ENCODE measurements at places on chromosomes 7 and 10.

DNA sequence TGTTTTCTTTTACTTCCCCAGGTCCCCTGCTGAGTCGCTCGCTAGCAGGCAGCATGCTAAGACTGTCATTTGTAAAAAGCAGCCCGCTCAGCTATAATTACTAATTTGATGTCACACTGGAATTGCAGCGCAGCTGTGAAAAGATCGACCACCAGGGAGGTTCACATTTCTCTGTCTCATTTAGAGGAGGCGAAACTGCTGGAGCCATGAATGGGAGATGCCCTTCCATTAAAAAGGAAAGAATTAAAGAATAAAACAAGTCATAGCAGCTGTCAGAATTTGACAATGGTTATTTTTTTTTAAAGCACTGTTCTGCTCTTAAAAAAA lies 153.5 kb downstream of the PIP4K2A start:
- no peak for DNase-seq

DNA sequence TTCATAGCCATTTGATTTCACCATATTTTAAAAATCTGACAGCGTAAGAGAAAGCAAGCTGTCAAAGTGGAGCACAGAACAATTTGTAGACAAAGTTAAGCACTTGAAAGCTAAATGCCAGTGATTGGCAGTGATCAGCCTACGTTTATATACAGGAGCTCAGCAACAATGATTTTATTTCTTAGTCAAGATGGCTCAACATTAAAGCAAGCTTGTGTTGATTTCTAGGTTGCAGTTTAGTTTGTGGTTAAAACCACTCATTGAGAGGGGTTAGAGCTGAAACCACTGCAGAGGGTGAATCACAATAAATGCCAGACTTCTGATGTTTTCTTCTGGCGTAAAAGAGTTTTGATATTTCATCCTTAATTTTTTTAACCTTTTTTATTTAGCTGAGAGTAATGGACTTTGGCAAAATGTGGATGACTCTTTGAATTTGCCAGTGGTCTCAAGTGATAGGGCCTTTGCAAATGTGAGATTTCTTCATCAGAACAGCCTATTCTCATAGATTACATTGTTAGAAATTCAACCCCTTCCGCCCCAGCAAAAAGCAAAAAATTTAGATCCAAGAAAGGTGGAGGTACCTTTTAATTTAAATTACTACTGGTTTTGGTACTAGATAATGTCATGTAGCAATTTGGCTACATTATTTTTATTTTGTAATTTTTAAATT lies 73.8 kb downstream of the SHOC2 start:
- DNase-seq = peak; percentile 22

DNA sequence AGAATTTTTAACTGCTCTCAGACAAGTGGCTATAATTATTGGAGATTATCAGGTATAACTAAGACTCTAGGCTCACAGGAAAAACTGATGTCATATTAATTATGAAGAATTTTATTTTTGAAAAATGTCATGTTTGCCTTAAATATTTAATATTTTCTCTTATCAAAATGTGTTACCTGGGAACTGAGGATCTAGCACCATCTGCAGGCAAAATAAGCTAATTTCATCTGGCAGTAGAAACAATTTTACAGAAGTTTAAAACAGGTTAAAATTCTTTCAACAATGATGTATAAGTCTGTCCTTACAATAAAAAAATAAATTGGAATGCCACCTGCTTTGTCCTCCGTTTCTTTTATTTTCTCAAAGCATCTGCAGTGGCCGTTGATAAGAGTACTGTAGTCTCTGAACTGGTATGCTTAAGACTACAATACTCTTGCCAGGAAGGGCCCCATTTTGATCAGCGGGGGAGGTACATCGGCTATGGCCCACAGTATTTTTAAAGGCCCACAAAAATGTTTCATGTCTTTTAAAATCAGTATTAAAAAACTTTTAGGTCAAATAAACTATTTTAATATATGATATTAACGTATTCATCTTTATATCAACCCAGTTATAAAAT lies 81.3 kb downstream of the VWDE start:
- DNase-seq = no peak

- no peak for DNase-seq
Observed at GRCh38 chr7:142833174-142834048, 21.5 kb upstream of the EPHB6 start.

DNA sequence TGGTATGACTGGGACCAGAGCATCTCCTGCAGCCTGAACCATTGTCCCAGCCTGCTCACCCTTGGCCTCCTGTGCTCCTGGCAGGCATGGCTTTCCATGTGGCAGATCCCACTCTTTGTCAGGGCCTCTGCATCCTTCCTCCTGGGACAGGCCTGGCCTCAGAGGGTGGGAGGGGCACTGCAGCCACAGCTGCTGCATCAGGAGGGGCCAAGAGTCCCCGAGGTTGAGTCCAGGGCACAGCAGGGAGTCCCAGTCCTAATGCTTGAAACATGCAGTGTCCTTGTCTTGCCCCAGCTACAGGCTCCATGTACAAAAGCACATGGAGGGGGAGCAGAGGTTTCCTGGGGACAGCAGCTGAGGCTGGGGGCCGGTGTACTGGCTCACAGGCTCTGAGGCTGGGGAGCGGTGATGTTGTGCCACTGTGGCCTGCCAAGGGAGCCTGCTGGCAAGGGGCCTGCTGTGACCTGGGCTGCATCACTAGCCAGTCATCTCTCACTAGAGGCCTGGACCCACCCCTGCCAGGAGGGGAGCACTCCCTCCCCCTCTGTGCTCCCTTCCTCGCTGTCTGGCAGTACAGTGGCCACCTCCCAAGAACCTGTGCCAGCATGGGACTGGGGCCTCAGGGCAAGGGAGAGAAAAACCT lies 144.8 kb downstream of the ZNF248 start:
- DNase-seq = no peak

DNA sequence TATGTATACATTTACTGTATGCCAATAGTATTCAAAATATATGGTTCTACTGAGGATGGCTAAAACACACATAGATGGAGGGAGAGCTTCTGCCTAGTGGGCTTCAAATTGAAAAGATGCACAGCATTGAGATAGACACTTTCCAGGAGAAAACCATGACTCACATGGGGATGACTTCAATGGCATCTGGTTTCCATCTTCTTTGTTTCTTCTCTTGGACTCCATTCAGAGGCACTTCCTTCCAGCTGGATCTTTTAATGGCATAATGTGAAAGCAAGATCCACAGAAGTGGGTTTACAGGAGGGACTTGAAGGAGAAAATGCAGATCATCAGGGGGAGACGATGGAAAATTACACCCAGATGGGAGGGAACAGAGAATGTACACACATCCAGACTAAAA lies 84.9 kb downstream of the ZNF365 start:
- no peak for DNase-seq

- no peak for DNase-seq
Observed at GRCh38 chr10:48460182-48460581, 144.7 kb downstream of the ARHGAP22 start.

DNA sequence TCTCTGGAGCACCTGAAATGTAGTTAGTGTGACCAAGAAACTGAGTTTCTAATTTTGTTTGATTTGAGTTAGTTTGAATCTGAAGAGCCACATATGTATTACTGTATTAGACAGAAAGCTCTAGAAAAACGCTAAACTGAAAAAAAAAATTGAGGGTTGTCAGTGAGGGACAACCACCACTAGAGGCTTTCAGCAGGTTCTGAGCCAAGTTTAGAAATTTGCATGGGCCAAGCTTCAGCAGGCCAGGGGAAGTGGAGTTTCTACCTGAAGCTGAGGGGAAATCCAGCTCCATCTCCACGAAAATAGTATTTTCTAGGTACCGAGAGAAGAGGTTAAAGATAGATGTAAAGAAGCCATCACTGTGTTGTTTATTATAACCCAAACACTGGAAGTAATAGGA lies 77.9 kb upstream of the PLXNA4 start:
- peak; percentile 56 for DNase-seq

- no peak for DNase-seq
Observed at GRCh38 chr7:1548438-1548831, 7.6 kb downstream of the TMEM184A start.

DNA sequence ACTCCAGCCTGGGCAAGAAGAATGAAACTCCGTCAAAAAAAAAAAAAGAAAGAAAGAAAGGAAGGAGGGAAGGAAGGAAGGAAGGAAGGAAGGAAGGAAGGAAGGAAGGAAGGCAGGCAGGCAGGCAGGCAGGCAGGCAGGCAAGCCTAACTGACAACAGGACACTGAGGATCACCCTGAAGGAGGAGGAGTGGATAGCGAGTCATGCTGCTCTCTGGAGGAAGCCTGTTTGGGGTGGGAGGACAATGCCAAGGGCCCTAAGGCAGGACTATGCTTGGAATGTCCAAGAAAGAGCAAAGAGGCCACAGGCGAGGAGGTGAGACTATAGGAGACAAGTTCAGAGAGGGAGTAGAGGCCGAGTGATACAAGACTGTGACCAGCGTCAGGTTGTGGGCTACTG lies 107.0 kb upstream of the PARD3 start:
- no peak for DNase-seq

- no peak for DNase-seq
Observed at GRCh38 chr10:3786295-3787015, 1.4 kb upstream of the KLF6 start.

- DNase-seq = no peak
Observed at GRCh38 chr10:74851831-74852230, 25.4 kb downstream of the KAT6B start.

DNA sequence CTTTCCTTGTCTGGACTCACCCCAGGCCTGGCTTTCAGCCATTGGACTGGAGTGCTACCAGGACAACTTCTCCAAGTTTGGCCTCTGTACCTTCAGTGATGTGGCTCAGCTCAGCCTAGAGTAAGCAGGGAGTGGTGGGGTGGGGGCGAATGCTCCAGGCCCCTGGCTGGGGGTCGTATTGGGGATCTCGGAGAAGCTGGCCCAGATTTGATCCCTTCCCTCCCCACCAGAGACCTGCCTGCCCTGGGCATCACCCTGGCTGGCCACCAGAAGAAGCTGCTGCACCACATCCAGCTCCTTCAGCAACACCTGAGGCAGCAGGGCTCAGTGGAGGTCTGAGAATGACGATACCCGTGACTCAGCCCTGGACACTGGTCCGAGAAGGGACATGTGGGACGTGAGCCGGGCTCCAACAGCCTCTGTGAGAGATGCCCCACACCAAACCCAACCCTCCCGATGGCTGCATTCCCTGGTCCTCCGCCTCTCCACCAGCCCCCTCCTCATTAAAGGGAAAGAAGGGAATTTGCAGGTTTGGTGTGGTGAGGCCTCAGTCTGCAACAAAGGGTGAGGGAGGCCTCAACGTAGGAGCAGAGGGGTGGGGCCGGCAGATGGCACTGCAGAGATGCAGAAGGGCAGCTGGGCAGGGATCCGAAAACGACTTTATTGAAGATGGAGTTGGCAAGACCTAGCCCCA lies 14.8 kb downstream of the TRPV6 start:
- DNase-seq = no peak

- DNase-seq = no peak
Observed at GRCh38 chr10:58839771-58840170, 327.1 kb downstream of the BICC1 start.

DNA sequence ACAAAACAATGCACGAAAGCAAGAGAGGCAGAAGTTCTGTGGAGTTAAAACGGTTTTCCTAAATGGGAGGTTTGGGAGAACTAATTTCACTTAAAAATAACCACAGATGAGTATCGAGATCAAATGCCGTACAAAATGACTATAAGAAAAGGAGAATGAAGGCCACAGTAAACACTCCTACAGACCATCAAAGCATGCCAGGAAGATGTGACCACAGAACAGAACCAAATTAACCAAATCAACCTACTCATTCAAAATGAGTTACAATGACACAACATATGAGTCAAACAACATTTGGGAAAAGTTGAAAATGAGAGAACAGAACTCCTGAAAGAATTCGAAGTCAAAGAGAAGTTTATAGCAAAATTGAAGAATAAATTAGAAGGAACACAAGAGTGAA lies 24.3 kb upstream of the DOCK1 start:
- DNase-seq = no peak

DNA sequence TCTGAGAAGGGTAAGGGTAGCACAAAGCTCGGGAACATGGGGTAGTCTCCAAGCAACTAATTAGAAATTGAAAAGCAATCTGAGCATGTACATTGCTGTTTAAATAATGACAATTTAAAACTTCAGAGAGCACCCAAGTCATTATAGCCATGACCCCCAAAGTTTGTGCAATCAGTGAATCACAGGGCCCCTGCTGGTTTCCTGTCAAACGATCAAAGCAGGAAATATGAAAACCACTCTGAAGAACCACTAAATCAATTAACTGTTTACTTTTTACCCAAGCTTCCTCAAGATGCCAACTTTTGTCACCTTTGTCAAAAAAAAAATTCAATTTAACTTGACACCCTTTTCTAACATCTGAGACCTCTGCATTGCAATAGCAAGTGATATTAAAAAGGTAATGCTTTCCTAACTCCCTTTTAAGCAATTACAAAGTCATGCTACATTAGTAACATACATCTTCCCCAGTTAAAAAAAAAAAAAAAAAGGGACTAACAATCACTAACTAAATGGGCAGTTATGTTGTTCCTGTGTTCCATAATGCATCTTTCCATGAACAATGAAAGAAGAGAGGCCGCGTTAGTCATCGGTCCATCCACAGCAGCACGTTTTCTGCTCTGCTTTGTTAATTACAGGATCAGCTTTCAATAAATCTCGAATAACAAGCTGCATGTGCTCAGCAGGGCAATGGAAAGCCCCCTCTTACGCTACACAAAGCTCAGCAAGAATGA lies 80.6 kb downstream of the ETV1 start:
- DNase-seq = no peak

- DNase-seq = no peak
Observed at GRCh38 chr7:26655781-26656180, 208.6 kb downstream of the SKAP2 start.

GRCh38 chr7:19110026-19110730 lies 7.3 kb downstream of the TWIST1 start:
- no peak for DNase-seq

DNA sequence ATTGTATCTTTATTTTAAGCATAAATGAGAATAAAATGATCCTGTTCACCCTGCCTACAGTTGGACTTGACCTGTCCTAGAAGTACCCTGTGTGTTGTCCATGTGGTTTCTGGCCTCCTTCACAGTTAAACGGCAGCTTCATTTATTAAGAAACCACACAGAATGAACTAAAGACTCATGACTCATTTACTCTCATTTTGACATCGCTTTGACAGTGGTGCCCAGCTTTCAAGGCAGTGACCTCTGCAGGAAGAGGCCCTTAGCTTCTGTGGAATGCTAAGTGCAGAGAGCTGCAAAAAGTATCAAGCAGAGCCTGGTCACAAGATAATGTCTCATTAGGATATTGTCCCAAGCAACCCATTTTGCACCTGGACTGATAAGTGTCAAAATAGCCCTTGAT lies 93.4 kb downstream of the AVL9 start:
- DNase-seq = no peak

Data from thymus (tissue), 14 donors.